Left lobe of liver (tissue), 2 donors: ENCODE measurements at places on chromosomes 16 and 17. TPM values are rescaled to one million over a fixed set of nuclear protein-coding genes. Genes with fewer than 3 reads are reported as not detected.

Gene ATP2C2
- 0.18 TPM for total RNA-seq

Gene PDPR
- 7.8 TPM for total RNA-seq

GRCh38 chr17:70292366-70292765 is 123.0 kb downstream of the KCNJ2 start:
- DNase-seq = no peak

- no peak for DNase-seq
Measured at GRCh38 chr17:11278186-11278991, 37.4 kb downstream of the SHISA6 start.
